Stimulated activated CD4-positive, alpha-beta T cell treated with anti-CD3 and anti-CD28 coated beads, Interleukin-1b, Interleukin-23, amount 100 ng/mL, for 24 hours (primary cell): ENCODE measurements at places on chromosomes 6 and 20.

- no peak for DNase-seq
Observed at GRCh38 chr6:44238687-44239350, 8.1 kb upstream of the HSP90AB1 start.

- DNase-seq: no peak
Observed at GRCh38 chr6:101705866-101706265, 312.4 kb downstream of the GRIK2 start.

DNA sequence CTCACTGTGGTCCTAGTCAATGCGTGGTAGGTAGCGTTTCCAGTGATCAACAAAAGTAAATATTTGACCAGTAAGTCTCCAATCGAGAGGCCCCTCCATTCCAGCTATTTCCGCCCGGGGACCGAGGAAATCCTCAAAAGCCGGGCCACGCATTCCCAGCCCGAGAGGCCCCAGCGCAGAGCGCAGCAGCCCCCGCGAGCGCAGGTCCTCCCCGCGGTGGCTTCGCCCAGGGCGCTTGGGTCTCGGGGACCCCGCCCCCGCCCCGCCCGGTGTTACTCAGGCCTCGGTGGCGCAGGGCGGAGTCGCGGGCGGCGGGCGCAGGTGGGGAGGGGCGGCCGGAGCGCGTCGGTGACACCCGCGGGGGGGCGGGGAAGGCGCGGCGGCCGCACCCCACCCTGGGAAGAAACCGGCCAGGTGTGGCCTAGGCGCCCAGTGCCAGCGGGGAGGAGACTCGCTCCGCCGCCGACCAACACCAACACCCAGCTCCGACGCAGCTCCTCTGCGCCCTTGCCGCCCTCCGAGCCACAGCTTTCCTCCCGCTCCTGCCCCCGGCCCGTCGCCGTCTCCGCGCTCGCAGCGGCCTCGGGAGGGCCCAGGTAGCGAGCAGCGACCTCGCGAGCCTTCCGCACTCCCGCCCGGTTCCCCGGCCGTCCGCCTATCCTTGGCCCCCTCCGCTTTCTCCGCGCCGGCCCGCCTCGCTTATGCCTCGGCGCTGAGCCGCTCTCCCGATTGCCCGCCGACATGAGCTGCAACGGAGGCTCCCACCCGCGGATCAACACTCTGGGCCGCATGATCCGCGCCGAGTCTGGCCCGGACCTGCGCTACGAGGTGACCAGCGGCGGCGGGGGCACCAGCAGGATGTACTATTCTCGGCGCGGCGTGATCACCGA is at the start of gene DSP:
DSP (plus strand) TSS at position 497 of the 890 bp plus-strand sequence; CDS start at position 742, 245 bp downstream.
- DNase-seq: no peak

DNA sequence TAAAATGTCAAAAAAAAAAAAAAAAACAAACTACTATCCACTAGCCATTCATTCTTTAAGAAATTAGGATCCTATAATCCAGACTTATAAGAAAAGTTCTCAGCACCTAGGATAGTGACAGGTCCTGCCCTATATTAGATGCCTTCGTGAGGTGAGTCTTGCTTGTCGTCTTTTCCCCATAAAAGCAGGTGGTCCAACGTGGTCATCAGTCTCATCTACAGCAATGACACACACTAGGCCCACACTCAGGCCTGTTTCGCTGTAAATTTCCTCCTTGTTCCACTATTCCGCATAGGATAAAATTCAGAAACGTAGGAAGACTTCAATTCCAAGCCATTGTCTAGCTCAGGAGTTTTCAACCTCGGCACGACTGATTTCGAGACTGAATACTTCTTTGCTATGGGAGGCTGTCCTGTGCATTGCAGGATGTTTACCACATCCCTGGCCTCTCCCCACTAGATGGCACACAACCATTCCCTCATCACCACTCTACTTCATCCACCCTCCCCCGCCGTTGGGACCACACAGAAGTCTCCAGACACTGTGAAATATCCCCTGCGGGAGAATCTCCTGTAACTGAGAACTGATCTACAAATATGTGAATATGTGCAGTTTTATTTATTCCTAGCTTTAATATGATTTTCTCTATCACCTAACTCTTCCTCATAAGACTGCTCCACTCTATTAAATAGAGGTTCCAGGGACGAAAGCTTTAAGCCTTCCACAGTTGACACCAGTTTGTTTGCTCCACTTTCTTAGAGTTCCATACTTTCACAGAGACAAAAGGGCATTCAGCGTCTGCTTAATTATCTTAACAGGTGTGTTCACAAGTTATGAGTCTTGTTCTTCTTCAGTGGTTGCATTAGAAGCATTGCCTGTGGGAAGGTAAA is 346.3 kb downstream of the BMP2 start:
- no peak for DNase-seq
